ENCODE measurements at places on chromosomes 5 and 9.

DNA sequence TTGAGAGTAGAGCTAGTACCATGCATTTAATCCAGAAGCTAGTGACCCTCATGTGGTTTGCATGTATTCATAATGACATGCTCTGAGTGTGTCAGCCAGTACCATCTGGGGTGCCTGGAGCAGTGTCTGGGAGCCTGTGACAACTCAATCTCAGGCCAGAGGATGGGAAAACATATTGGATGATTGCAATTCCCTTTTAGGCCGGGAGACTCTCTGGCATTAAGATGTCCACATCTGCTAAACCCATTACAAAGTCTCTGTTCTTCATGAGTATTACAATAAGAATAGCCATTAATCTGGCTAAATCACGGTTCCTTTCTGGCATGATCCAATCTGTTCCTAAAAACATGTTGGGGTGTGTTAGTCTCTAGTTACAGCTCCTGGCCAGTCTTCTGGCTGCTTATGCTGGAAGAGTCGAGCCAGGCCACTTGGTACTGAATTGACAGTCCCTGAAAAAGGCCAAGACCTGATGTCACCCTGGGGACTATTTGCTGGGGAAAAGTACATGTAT, 475.7 kb downstream of the ENC1 start:
- no peak for DNase-seq

- no peak for DNase-seq
Measured at GRCh38 chr9:69564557-69564956, 107.6 kb downstream of the APBA1 start.

GRCh38 chr9:130835441-130836298, 616 bp downstream of the ABL1 start:
- DNase-seq = no peak

DNA sequence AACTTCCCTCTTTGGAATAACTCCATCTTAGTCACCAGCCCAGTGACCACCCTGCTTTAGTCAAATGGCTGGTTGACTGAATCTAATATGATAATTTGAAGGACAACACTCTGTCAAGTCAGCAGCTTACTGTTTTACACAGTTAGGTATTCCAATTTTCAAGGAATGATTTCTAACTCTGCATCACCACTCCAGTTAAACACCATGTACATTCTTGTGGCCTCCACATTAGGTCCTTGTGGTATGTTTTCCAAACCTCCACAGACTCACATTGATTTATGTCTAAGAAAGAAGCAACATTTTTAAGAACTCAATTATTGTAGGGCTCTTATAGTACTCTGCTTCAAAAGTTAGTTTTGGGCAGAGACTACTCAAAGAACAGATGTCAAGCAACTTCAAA, 110.7 kb downstream of the TLE1 start:
- DNase-seq = no peak

- no peak for DNase-seq
Measured at GRCh38 chr5:80866371-80866770, 93.8 kb upstream of the RASGRF2 start.

GRCh38 chr9:129275626-129276247, 97.7 kb upstream of the IER5L start:
- no peak for DNase-seq

GRCh38 chr9:130957451-130958203, 18.6 kb upstream of the FIBCD1 start:
- DNase-seq = no peak

GRCh38 chr5:35032356-35032755, 15.4 kb downstream of the AGXT2 start:
- no peak for DNase-seq

DNA sequence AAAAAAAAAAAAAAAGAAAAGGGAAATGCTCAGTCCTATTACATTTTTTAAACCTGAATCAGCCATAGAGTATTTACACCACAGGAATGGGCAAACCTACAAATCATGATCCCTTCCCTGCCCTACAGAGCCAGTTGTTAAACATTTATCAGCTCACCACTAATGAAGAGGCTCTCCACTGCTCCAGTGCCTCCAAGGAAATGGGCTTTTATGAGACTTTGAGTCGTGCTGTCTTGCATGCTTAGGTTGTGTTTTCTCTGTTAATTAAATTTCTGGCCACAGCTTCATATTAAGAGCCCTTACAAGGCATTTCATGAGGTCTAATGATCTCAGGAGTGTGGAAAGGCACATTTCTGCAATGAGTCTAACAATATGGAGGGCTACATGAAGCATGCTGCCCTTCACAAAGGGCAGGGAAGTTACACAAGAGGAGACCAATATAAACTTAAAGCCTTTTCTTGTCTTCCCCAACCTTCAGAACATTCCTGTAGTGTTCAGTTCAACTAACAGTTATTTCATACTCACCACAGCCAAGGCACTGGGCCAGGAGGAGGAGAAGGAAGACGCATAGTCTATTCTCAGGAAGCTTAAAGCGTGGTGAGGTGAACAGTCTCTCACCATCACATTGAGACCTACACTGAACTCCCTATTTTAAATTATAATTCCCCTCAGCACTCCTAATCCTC, 140.1 kb upstream of the ABCA1 start:
- DNase-seq = no peak

DNA sequence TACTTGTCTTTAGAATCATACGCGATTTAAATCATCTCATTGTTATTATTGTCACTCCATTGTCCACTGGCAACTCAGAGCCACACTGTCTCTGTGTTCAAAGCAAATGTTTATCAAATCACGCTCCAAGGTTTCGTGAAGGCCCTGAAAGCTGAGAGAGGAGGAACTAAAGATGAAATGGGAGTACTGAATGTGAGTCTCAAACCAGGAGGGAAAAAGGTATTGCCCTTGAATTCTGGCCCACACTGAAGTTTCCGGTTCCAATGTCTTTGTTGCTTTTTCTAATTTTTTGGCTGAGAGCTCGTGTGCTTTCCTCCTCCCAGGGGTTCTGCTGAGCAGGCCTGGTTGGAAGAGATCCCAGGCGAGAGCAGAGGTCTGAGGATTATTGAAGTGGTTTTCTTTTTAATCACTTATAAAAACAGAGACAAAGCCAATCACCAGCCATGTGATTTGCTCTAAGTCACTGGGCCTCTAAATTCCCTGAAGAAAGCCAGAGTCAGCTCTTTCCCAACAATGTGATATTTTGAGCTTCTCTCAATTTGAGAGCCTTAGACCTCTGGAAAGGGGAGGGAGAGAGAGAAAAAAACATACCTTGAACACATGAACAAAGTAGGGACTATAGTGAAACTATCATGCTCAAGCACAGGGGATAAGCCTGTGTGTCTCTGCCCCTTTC, 420.8 kb upstream of the GRAMD2B start:
- DNase-seq = no peak

DNA sequence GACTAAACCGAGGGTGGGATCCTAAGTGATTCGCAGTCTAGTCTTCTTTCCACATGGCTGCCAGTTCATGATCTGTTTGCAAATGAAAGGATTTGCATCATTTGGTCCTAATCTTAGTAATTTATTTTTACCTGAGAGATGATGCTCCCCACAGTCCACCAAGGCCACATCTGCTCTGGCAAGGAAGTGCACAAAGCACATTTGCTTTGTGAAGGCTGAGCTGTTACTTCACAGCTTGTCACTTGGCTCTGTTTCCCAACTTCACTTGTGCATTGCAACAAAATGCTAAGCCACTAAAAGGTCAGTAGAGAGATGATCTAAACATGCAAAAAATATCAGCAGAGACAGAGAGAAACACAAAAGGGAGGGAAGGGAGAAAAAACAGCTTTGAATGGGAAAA, 128.5 kb upstream of the VLDLR start:
- DNase-seq = no peak

DNA sequence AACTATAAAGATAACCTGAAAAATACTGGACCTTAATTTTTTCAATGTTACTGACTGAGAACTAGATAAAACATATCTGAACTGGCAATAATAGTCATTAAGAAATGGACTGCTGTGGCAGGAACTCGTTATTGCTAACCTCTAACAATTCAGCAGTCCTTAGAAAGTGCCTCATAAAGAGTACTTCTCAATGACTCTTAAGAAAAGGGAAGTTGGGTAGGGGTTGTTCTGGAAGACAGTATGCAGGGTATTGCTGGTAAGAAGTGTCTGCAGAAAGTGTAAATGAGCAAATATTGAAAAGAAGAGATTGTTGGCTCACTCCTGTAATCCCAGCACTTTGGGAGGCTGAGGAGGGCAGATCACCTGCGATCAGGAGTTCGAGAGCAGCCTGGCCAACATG, 27.9 kb downstream of the FOXD1 start:
- no peak for DNase-seq

- DNase-seq = no peak
Measured at GRCh38 chr5:79396265-79396664, 117.7 kb downstream of the HOMER1 start.

DNA sequence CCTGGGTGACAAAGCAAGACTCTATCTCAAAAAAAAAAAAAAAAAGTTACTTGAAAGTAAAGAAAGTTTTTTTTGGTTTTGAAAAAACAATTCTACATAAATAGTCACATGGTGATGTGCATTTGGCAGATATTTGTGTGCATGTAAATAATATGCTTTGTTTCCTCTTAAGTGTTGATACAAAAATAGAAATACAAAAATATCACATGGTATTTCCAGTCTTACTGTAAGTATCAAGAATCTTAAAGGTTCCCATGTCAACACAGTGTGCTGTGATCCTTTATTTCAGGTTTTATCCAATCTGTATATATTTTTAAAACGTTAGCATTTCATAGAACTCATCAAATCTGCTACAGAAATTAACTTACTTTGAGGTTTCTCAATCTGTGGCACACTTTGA, 521.9 kb downstream of the TLE4 start:
- DNase-seq = no peak

- no peak for DNase-seq
Measured at GRCh38 chr9:92739346-92739970, 25.2 kb downstream of the BICD2 start.

- peak; percentile 26 for DNase-seq
Measured at GRCh38 chr9:135887585-135888050, 19.7 kb downstream of the CAMSAP1 start.

DNA sequence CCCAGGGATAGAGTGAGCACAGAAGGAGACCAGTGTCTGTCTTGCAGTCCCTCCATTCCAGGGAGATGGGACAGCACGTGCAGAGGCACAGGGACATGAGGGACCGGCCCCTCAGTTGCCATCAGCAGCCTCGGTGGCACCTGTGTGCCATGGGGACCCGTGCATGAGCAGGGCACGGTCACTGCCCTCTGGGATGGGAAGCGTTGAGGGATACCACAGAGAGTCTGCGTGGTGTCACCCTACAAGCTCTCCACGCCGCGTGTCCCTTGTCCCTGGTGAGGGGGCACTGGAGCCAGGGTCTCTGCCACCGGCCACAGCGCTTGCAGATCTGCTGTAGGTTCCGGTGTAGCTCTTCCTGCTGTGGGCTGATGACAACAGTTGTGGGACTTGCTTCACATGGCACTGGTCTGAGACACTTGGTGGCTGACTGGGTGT, 108.1 kb downstream of the CACNA1B start:
- no peak for DNase-seq

- DNase-seq = no peak
Measured at GRCh38 chr9:80934095-80934494, 755.3 kb downstream of the TLE1 start.

GRCh38 chr9:70589571-70590314, 175.3 kb upstream of the KLF9 start:
- DNase-seq = no peak

- no peak for DNase-seq
Measured at GRCh38 chr5:95537501-95537900, 17.3 kb downstream of the SKIC3 start.

GRCh38 chr5:100577506-100577905, 42.3 kb downstream of the FAM174A start:
- DNase-seq = no peak

DNA sequence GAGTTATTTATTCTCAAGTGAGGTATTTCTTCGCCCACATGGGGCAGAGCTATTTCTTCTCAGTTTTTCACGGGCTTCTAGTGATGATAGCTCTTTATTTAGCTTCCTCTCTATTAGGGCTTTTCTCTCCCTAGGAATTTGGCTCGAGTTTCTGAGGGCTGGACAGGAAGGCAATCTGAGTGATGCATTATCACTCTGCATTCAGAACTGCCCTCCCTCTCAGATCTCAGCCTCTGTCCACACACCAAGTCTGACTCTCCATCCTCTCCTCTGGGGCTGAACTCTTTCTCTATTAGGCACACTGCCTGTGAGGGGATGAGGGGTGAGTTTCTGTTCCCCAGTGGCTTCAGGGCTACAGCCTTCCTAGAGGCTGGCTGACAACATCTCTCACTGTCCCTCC, 14.9 kb upstream of the SCAMP1 start:
- no peak for DNase-seq

DNA sequence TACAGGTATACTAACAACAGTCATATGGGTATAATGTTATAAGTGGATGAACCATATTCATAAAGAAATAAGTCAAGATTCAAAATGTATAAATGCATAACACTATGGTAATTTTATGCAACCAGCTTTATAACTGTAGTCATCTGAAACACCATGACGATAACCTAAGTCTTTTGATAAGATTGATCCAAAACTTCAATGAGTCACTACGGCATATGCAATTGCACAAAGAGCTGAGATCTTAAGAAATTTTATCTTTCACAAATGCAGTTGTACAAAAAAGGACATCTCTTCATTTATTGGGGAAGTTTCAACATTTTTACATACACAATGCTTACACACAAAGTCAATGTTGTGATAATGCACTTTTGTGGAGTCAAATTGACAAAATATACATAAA, 20.3 kb downstream of the FAM81B start:
- no peak for DNase-seq

- no peak for DNase-seq
Measured at GRCh38 chr5:135890296-135890695, 5.3 kb downstream of the IL9 start.

DNA sequence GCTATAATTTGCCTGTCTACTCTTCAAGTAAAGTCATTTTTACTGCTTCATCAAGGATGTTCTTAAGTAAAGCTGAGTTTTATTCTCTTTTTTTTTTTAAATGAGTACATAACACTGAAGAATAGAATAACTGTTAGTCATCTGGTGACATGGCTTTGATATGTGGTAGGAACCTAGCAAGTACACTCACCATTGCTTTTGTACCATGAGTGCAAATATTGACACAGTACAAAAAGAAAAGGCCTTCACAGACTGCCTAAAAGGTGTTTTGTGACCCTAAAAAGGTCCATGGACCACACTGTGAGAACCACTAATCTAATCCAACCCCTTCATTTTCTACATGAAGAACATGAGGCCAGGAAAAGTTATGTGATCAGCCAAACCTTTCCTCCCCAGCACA, 55.0 kb downstream of the ECPAS start:
- DNase-seq = no peak

Data from activated CD4-positive, alpha-beta T cell treated with anti-CD3 and anti-CD28 coated beads for 1 hour (primary cell).